ENCODE measurements at places on chromosomes 3 and 15.

DNA sequence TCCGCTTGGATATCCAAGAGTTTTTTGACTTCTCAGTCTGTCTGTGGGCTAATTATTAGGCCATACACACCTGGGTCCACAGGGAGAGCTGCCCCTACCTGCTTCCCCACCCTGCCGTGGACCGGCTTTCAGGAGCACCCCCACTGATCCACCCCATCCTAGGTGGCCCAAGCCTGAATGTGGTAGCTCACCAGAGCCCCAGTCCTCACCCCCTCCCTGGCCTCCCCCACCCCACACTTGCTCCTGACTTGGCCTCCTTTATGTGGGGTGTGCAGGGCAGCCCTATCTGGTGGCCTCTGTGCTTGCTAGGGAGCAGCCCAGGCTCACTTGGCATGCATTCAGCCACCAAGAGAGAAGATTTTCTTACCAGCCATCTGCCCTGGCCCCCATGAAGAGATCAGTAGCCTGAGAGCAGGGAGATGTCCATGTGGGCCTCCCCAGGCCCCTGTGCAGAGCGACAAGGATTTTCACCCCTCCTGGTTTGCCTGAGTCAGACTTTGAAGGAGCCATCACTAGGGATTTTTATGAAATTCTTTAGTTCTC, 11.2 kb downstream of the LRRK1 start:
- no peak for DNase-seq

DNA sequence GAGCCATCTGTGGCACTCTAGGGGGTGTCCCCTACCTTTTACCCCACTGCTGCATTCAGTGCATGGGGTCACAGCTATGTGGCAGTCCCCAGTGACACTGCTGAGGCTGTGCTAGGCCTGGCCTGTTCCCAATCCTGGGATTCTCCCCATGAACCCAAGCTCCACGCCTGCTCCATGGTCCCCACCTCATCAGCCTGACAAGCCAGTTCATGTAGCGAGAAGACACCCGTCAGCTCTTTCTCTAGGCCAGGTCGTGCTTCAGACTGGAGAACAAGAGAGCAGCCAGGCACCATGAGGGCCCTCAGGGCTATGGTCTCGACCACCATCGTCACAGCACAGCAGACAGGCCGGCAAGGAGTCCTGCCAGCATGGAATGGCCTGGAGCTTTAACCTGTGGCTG, 72.8 kb upstream of the PRR20G start:
- DNase-seq: no peak

GRCh38 chr3:105959851-105960250, 91.0 kb upstream of the CBLB start:
- no peak for DNase-seq

- DNase-seq: no peak
These were observed 82.5 kb downstream of the SPRED1 start for GRCh38 chr15:38335116-38335515.

GRCh38 chr15:58632789-58633188, 116.7 kb downstream of the ADAM10 start:
- DNase-seq: no peak

DNA sequence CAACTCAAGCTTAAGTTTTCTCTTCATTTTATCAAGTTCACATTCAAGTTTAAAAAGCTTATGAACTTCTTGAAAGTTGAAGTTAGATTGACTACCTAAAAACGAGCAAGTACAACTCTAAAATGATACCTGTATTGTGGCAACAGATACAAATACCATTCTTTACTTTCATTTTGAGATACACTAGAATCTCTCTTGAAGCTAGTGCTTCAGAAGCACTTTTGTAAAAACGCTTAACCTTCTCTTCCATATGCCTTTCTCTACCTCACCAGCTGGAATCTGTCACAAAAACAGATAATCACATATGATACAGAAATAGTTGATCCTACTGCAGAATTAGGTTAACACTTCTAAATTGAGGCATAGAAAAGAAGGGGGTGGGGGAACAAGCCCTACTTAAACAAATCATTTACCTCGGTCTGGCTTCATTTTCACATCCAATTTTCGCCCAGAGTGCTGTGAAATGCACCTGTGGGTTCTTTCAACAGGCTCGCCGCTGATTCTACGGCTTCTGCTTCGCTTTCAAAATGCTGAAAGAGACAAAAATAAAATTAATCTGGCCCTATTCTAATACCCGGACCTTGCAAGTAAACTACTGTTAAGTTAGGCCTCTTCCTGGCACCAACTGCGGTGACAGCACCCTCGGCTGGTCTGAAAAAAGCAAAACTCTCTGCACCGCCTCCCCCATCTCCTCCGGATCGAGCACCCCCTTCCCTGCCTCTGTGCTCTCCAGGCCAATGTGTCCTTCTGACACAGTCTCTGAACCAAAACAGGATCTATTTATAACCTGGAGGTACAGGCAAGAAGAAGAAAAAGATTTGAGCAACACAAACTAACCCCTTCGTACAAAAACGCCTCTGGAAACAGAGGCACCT, 1.4 kb downstream of the ATOSA start:
- no peak for DNase-seq

DNA sequence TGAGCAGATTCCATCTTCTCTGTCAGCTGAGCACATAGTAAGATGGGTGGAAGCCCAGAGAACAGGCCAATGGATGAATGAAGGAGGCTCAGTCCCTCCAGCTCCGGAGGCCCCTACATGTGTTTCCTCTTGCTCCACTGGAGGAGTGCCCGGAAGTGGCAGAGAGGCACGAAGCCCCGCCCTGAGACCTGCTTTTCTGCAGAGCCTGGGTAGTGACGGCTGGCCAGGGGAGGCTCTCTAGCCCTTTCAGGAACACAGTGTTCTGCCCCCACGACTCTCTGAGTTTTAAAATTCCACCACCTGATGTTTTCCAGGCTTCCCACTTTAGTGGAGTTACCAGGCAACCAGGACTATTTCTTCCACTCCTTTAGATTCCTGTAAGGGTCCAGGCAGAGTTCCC, 149.4 kb upstream of the SLC6A11 start:
- no peak for DNase-seq

DNA sequence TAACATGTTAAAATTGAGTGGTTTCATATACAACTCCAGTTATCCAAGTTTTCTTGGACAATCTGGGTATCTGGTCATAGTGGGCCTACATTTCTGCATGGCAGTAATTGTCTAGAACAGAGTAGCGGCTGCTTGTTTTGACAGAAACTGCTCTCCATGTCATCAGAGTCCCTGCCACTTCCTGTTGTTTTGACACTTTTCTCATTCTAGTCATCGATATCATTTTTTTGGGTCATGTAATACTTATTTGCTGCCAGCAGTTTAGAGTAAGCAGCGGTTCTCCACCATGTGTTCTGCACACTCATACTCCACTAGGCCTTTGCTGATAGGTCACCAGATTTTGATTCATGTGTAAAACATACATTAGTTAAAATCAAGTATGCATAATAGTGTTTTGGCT, 81.5 kb downstream of the SLC25A26 start:
- DNase-seq: no peak

DNA sequence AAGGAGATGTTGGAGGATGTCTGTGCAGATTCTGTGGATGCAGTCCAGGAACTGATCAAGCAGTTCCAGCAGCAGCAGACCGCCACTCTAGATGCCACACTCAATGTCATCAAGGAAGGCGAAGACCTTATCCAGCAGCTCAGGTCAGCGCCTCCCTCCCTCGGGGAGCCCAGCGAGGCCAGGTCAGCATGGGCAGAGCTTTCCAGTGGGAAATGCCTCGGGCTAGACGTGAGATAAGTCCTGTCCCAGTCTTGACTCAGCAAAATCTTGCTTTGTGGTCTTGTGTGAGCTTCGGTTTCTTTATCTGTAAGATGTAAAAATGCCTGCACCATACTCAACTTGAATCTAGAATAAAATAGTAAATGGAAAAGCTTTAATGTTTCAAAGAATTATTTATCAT, 335.1 kb upstream of the UMPS start:
- DNase-seq: no peak

DNA sequence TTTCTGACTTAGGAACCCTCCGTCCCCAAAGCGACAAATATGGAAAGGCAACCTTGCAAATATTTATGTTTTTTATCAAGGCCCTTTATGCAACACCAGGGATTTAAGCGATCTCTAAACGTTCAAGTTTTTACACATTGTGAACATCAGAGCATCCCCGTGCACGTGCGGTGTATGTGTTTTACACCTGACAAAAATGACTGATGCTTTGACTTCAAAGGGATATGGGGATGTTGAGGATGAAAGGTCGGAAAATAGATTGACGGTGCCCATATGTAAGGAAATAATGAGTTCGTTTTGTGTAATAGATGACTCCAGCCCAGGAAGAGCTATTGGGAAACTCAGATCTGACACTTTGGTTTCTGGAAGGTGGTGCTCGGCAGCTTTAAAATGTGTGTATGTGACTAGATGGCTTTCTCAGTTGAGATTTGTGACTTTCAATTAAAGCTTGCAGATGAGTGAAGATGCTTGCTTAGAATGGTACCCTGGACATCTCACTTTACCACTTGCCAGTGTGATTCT, 866 bp downstream of the SLC49A4 start:
- no peak for DNase-seq

GRCh38 chr3:122167630-122168029, 15.8 kb upstream of the CASR start:
- DNase-seq: no peak

DNA sequence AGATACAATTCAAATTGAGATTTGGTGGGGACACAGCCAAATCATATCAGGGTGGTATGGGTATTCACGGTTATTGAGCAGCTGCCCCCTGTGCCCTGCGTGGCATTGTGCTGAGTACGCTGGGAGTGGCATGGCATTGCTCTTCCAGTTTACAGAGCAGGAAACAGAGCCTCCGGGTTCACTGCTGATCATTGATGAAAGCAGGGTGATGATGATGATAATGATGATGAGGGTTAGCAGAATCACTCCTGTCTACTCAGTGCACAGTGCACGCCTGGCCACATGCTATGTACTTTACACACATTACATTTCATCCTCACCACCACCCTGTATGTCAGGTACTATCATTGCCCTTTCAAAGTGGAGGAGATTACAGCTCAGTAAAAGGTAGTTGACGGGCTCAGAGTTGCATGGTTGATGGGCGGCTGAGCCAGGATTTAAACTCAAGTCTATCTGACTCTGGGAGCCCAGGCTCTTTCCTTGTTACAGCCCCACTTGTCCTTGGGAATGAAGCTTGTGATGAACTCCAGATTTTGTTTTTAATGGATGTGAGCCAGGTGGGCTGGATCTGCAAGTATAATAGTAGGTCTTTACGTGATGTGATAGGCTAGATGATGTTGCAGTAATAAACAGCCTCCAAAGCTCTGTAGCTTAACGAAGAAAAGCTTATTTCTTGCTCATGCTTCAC, 87.6 kb upstream of the MYZAP start:
- no peak for DNase-seq

All from NCI-H2081 treated with DMSO at 0.1 percent for 48 hours (cell line).